ENCODE measurements at places on chromosomes 11 and 22.

- no peak for DNase-seq
Measured at GRCh38 chr11:33651990-33652389, 48.6 kb downstream of the C11orf91 start.

- no peak for DNase-seq
Measured at GRCh38 chr11:26522912-26523610, 49.0 kb downstream of the MUC15 start.

- DNase-seq, result no peak
Measured at GRCh38 chr22:31818481-31819392, 64.9 kb downstream of the DEPDC5 start.

GRCh38 chr22:50525104-50525857 lies at the start of gene SCO2:
SCO2 (minus strand) TSS chr22:50525598; CDS start chr22:50524411, 1,187 bp downstream.
- DNase-seq, result peak; percentile 97

DNA sequence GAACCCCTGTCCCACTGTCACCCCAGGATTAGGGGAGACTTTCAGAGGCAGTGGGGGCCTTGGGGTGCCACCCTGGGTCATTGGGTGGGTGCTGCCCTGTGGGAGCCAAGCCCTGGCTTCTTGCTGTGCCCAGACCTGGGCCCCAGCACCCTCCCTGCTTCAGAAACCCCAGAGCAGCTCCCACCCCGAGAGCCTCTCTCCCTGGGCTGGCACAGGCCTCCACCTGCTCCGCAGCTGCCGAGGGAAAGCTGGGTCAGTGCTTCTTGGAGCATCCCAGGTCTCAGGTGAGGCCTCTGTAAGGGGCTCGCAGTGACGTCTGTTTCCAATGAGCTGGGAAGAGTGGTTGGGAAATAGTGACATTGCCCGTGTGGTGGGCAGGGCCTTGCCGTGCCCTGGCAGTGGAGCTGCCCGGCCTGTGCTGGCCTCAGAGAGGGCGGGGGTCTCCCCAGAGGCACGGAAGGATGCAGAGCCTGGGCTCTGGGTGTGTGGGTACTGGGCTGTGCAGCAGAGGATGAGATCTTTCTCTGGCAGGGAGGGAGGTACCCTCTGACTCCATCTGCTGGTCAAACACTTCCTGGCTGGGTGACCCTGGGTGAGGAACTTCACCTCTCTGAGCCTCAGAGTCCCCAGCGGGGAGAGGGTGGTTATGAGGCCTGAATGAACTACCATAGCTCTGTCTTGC lies 23.0 kb downstream of the C22orf23 start:
- DNase-seq, result no peak

DNA sequence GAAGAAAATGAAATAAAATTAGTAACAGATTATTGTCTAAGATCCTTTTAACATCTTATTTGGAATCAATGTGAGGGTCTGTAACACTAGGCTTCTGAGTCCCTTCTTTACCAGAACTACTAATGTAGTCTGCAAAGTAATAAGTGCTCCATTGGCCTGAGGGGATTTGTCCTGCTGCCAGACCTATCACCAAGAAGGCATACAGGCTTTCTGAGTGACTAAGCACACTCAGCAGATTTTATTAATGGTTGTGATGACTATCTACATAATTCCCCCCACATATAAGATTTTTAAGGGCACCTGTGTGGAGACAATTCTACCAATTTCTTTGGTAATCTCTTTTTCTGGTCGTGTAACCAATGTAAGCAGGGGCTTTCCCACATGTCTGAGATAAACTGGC lies 365.0 kb upstream of the FAT3 start:
- no peak for DNase-seq

GRCh38 chr22:35443338-35443737 lies 43.4 kb downstream of the MCM5 start:
- DNase-seq, result no peak

DNA sequence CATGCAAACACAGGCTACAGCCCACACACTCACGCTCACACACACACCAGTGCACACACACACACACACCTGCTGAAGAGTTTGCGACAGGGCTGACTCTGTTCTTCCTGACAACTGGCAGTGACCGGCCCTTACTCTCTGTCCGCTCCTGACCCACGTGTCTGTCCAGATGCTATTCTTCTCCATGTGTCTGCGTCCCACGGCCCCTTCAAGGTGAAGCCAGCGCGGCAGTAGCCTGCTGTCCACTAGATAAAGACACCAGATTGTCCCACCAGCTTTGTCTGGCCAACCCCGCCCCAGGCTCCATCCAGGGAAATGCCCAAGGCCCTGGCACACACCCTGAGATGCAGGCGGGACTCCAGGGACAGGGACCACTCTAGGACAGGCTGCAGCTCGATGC lies 713.9 kb downstream of the BRD1 start:
- DNase-seq, result no peak

- DNase-seq, result no peak
Measured at GRCh38 chr11:121295246-121296029, 2.9 kb downstream of the SC5D start.

DNA sequence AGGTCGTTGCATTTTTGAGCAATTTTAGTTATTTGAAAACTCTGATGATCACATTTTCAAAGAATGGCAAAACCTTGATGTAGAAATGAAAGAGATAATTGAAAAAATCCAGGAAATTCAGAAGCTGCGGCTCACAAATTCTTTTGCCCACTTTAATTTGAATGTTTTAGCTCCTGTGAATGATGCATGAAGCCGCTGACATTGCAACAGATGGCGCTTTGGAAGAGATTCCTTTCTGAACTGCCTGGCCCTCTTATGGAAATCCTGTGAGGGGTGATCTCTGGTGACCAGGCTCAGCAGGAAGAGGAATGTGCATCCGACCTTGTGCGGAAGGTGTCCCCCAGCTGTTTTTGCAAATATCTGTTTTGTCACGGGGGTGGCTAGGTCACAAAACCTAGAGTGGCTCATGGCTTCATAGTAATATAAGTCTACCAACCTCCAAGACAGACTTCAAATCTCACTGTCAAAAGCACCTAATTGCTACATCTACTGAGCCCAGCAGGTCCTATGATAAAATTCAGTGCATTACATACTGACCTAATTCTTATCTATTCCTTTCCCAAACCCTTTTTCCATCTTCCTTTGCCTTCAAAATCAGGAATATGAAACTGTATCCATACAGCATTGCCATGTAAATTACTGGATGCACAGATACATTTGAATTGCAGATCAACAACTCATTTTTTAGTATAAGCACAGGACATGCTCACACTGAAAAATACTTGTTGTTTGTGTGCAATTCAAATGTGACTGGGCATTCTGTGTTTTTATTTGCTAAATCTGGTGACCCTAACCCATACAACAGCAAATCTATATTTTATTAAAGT lies 412.7 kb downstream of the ETS1 start:
- no peak for DNase-seq

DNA sequence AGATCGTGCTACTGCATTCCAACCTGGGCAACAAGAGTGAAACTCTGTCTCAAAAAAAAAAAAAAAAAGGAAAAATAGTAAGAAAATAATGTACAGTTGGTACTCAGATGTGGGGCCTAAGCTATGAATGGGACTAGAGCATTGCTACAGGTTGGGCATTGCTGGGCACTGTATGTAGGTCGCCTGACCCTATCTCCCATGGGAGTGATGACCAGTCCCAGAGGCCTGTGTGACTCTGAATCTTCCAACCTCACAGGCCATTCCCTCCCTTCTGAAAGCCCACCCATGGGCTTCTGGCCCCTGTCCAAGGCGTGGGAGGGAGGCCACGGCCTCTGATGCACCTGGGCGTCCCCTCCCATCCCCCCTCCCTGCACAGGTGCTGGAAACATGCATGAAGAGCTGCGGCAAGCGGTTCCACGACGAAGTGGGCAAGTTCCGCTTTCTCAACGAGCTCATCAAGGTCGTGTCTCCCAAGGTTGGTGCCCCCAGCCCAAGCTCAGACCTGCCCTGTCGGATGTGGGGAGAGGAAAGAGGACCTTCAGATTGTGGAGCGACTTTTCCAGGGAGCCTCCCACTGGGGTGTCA lies 9.5 kb downstream of the GGA1 start:
- DNase-seq, result no peak

DNA sequence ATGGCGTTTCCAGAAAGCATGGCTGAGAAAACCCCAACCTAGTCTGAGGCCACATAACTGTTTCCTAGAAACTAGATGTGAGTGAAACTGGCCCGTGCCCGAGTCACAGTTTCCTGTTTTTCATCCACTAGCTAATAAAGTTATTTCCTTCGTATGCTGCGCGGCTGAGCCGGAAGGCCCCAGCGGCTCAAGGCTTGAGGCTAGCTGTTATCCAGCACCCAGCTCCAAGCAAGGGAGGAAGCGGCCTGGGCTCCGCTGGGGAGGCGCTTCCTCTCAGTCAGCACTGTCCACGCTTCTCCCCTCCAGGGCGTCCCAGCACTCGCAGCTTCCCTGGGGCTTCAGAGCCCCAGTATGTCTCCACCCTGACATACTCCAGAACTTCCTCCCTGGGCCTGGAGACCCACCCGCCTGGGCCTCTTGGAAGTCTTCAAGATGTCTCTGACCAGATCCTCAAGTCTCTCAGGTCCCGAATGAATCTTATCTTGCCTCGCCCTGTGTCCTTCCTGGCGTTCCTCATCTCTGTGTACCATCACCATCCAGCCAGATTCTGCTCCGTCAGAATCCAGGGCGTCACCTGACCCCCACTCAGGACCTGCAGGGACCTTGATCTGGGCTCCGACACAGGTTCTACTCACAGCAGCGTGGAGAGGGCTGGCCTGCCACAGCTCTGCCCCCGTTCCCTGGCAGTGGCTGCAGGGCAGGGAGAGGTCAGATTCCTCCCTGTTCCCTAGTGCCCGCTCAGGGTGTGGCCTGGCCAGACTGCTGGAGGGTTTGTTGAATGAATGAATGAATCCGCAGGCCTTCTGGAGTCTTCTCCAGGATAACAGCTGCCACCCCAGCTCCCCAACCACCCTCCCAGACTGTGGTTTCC lies 81.9 kb downstream of the LRRC32 start:
- DNase-seq, result no peak

DNA sequence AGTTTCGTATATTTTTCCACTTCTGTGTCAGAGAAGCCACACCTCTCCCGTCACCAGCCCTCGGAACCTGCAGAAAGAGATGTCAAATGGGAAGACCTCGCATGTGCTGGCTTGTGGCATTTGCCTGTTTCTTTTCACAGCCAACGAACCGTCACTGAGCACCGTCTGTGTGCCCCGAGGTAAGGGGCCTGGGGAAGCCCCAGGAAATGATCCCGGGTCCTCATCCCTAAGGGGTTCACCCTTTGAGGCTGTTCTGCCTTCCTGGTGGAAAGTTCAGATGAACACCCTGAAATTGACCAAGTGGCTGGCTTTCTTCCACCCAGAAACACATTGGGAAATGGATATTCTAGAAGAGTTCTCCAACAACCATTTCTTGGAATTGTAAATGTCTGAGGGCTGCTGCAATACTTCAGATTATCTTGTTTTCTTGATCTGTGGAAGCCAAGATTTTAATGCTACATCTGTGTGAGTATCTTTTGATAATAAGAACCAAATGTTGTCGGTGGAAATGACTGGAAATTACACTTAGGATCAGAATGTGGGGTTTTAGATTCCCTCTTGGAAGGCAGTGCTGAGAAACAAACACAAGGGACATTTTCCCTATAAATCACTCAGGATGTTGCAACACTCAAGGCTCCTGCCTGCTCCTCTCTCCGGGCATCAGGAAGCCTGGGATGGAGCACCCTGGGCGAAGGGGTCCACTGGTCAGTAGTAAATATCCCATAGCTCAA lies 37.6 kb downstream of the RIBC2 start:
- no peak for DNase-seq

GRCh38 chr11:61448552-61448927 lies 18.6 kb downstream of the SDHAF2 start:
- DNase-seq, result no peak

GRCh38 chr11:66313321-66314185 lies 3.3 kb downstream of the CD248 start:
- DNase-seq, result no peak

DNA sequence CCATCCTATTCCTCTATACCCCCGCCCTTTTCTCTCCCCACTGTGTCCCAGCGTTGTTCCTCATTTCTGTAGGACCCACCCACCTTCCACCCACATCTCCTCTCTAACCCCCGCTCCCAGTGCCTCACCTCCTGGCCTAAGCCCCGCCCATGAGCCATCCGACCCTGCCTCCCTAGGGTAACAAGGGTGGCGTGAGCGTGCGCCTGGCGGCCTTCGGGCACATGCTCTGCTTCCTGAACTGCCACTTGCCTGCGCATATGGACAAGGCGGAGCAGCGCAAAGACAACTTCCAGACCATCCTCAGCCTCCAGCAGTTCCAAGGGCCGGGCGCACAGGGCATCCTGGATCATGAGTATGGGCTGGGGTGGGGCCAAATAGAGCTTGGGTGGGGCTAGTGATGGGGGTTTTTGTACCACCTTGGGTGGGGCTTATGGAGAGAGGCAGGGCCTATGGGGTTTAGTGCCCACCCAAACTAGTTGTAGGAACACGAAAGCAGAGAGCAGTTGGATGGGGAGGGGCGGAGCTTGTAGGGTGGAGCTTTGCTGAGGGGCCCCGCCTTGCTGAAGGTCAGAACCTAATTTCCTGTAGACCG lies 4.5 kb downstream of the INPP5J start:
- no peak for DNase-seq

GRCh38 chr11:72722050-72722748 lies 30.0 kb downstream of the ARAP1 start:
- peak; percentile 80 for DNase-seq
